G401 (cell line): ENCODE measurements at places on chromosomes 7 and 10. TPM values are rescaled to one million over a fixed set of nuclear protein-coding genes. Genes with fewer than 3 reads are reported as not detected.

DNA sequence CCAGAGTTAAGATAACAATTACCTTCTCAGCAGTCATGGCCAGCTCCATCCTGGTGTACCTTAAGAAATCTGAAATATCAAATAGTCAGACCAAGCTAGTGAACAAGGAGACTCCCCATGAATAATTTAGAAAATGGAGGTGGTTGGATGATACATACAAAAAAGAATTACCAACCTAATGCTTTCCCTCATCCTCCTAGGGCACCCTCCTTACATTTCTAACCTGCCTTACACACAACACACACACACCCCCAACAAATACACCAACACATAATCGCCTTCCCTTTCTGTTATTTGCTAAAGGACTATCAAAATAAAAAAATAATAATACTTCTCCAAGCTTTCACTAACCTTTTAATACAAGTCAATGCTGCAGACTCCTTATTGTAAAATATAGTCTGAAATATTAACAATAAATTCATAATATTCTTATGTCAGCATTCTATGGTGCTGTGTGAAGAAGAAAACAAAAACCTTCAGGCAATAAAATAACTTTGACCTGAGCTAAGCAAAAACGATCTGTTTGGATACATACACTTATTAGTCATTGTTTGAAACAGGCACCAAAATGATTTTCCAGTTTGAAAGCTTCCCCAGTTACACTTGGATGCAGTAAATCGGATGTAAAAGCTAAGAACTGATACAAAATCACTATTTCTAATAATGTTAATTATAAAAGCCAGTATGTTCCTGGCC lies 3.4 kb downstream of the TWIST1 start:
- no peak for DNase-seq

- DNase-seq = no peak
Measured at GRCh38 chr10:11345224-11346054, 266.0 kb downstream of the USP6NL start.

- DNase-seq = no peak
Measured at GRCh38 chr7:41910940-41911600, 208.2 kb upstream of the INHBA start.

- DNase-seq = peak; percentile 8
Measured at GRCh38 chr10:96765406-96766240, 45.3 kb upstream of the PIK3AP1 start.

DNA sequence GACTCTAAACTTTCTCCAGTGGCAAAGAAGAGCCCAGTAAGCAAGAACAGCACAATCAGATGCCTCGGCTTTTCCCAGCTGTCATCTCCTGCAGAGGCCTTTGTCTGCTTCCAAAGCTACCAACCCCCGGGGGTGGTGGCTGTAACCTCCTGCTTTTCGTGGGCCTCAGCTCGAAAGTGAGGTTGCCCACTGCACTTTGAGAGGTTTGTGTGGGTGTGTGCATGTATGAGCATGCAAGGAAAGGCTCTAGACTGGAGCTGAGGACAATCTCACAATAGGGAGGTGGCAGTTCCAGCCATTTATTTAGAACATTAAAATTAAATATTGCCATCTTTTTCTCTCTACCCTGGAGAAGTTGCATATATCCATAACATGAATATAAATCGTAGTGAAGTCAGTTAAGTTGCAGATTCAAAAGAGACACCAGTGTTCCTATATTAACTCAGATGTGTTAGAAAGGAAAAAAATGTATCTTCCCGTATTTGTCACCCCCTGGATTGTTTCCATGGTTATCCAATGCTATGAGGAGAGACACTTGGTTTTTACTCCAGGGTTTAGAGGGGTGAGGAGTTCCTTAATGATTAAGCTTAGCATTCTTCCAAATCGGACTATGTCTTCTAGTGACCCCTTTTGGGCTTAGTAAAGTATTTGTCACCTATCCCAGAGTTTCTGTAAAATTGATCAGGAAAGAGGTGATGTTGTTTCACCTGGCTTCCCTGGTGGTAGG lies 781.1 kb downstream of the INHBA start:
- DNase-seq = no peak

- DNase-seq = no peak
Measured at GRCh38 chr7:53358269-53358668, 322.8 kb downstream of the POM121L12 start.

DNA sequence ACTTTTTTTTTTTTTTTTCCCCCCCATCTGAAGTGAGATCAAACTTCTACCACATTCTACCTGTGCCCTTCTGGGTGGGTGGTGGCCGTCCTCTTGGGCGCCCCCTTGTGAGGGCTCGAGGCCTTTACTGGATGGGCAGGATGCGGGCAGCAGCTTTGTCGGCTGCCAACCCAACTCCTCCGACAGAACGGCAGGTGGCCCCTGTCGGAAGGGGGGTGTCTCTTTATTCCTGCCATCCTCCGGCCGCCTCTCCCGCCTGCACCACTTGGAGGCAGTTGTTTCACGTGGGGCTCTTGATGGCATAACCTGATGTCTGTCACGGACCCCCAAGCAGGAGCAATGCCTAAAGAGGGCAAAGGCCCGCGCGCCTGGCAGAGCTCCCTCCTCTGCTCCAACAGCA lies 31.0 kb downstream of the AMZ1 start:
- peak; percentile 19 for DNase-seq

- DNase-seq = peak; percentile 29
Measured at GRCh38 chr10:78028438-78029268, 662 bp downstream of the POLR3A start.

- no peak for DNase-seq
Measured at GRCh38 chr7:14073988-14074387, 84.5 kb upstream of the ETV1 start.

DNA sequence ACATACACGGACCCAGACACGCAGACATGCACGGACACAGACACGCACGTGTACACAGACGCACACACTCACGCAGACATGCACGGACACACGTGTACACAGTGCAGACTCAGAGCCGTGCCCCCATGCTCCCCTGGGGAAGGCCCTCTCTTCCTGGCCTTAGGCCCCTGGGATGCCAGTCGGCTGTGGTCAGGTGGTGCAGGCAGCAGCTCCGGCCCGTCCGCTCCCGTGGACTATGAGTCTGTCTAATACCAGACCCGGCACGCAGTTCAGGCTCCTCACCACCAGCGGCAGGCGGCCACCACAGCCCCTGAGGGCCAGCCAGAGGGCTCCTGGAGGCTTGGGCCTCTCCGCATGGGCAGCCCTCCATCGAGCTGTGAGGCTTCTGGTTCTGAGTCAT lies 52.0 kb upstream of the NKX6-2 start:
- no peak for DNase-seq

GRCh38 chr7:25348104-25348503 lies 119.8 kb upstream of the NPVF start:
- DNase-seq = peak; percentile 60

DNA sequence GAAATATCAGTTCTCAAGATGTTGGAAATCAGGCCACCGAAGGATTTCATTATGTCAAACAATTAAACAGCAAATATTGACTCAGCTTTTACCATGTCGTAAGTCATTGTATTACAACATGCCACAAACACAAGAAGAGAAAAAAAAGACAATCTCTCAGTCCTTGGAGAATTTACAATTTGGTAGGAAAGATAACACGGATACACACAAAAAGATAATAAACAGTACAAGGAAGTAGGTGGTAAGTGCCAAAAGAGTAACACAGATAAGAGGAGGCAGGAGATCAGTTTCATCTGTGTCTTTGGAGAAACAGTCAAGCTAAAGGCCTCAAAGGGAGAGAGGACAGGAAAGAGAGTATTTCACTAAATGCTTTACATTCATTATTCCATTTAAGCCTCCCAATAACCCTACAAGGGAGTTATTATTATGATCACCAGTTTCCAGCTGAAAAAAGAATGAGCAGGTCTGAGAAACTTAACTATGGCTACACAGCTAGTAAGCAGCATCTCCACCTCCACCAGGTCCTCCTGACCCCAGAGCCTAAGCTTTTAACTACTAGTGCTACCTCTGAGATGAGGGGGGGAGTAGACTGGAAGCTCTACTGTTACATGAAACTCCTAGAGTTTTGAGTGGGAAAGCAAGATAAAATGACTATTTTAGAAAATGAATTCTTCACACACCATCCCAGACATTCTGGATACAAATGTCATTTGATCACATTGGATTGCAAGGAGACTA lies 13.9 kb upstream of the DNAJC1 start:
- DNase-seq = no peak

- DNase-seq = no peak
Measured at GRCh38 chr7:142865766-142866165, 10.9 kb downstream of the EPHB6 start.

DNA sequence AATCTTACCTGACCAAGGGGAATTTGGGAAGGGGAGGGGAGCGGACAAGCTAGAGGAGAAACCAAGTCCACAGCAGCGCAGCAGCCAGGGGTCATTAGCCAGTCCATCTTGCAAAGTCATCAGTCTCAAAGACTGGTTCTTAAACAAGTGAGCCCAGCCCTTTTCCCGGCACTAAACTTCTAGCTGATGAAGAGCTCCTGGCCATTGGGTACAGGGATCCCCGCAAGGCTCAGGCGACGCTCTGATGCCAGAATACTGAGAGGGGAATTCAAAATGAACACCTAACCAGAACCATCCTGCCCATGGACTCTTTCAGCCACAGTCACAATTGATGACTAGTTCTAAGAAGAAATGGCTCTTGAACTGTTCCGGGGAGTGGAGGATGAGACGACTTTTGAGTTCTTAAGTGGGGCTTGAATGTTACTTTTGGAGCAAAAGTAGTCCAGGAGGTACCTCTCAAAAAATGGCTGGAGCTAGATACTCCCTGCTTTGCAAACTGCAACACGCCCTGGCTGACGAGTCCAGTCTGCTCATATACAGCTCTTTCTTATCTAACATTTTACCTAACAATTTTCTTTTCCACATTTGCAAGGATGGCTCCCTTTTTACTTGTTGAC lies 2.5 kb upstream of the TWIST1 start:
- no peak for DNase-seq

DNA sequence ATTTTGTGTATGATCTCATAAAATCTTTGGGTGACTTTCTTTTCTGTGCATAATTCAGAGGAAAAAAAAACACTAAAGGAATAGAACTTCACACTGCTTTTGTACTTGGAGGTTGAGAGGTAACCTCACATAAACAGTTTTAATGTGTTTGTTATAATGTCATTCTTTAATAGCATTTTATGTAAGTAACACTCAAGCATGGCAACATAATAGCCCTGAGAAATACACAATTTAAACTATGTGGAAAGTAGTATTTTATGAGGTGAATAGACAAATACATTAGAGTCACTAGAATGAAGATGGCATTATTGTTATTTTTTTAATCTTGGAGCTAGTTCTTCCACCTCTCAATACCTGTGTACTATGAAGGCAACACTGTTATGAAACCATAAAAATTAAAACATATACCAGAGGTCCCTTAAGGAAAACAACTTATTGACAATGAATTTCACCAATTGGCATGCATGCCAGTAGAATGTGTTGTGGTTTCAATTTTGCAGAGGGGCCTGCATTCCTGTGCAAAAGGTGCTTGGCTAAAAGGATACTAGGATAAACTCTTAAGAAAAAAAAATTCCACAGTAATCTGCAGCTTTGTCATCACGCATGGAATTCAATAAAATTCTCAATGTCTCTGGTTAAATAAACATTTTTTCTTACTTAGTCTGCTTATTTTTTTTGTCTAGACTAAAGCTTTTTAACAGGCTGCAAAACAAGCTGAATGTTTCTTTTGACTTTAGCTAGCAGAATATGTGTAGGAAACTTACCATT lies 102.5 kb downstream of the CD36 start:
- no peak for DNase-seq

- no peak for DNase-seq
Measured at GRCh38 chr7:47258798-47259197, 323.1 kb downstream of the TNS3 start.

GRCh38 chr7:128358233-128358632 lies 3.3 kb downstream of the PRRT4 start:
- no peak for DNase-seq

DNA sequence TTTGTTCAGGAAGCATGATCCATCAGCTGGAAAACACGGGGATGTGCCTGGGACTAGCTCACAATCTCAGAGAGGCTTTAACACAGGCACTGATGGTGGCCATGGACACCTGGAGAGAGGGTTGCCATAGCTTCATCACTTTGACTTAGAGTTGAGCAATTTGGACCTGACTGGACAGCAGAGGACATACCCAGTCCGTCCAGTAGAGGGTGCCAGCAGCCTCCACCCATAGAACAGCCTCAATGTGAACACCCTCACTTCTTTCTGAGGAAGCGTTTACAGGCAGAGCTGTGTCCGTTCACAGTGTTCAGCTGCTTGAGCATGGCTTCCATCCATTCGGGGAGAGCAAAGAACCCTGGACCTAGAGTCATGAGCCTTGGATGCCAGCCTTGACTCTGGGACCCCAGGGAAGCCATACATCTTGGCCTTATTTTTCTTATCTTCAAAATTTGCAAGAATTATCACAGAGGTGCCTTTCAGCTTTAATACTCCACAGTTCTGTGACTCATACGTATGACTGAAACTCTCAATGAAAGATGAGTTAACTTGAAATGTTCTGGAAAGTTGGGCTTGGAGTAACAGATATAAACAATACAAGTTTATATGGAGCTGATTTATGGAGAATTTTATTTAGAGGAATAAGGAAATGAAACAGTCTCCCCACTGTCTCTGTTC lies 302.9 kb upstream of the PODXL start:
- DNase-seq = peak; percentile 66

Gene COL17A1
- total RNA-seq = 0.03 and 0.06 TPM in 2 replicates

Gene CYP2W1
- total RNA-seq = 0.34 TPM in 1 of 2 replicates, not detected in the other

Gene DTX2
- 15.8 and 20.1 TPM in 2 replicates for total RNA-seq

Gene ELFN1
- total RNA-seq = 7.6 and 22.2 TPM in 2 replicates

Gene HTR5A
- total RNA-seq = not detected in 2 replicates

Gene NUTM2A
- not detected in 2 replicates for total RNA-seq
